Endodermal cell (in vitro differentiated cells): ENCODE measurements at places on chromosomes 4 and X. TPM values are rescaled to one million over a fixed set of nuclear protein-coding genes. Genes with fewer than 3 reads are reported as not detected.

The CXCL8 gene
- not detected in 3 replicates for total RNA-seq

- DNase-seq: no peak
Measured at GRCh38 chrX:24005028-24005427, 22.0 kb downstream of the KLHL15 start.

The ZNF157 gene
- total RNA-seq: 0.84 to 1.3 TPM (median 1.2 TPM) in 3 replicates

GRCh38 chr4:126582737-126583136 lies 1050.0 kb upstream of the INTU start:
- peak; percentile 69 for DNase-seq

The CPLX1 gene
- total RNA-seq: 1.0 to 1.5 TPM (median 1.2 TPM) in 3 replicates

- DNase-seq: no peak
Measured at GRCh38 chr4:52483186-52483890, 175.8 kb downstream of the USP46 start.

The ARHGEF6 gene
- 1.4 to 1.8 TPM (median 1.5 TPM) in 3 replicates for total RNA-seq

DNA sequence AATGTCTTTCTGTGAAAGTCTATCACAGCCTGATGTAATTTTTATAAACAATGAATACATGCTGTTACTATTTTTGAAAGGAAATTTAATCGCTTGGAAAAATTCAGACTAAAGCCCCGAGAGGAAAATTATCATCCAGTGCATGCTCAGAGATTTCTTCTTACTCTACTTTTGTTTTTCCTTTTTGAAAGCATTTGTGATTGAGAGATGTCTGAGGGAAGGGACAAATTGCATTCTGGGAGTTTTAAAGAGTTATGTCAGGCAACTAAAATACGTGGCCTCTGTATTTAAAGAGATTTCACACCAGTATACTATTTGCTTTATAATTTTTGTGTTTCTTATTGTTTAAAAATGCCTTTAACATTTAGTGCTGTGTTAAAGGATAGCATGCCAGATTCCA lies 1.4 kb upstream of the ZFX start:
- no peak for DNase-seq

DNA sequence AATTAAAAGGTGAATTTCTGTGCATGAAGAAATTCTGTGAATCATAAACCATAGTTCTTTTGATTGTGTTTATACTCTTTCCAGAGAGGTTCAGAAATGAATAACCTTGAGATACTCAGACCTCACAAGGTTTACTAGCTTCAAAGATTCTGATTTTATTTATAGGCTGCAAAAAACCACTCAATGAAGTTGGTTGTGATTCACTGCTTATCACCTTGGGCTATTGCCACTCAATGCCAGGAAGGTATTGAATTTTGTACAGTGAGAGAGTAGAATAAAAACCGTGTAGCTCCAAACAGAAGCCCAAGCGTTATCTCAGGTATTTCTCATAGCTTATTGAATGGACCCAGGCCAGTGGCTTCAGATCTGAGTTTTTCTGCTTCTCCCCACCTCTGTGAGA lies 118.7 kb downstream of the FHIP1A start:
- no peak for DNase-seq

- no peak for DNase-seq
Measured at GRCh38 chr4:133498149-133498548, 349.1 kb downstream of the PCDH10 start.

The PLAC1 gene
- total RNA-seq: not detected in 2 replicates

DNA sequence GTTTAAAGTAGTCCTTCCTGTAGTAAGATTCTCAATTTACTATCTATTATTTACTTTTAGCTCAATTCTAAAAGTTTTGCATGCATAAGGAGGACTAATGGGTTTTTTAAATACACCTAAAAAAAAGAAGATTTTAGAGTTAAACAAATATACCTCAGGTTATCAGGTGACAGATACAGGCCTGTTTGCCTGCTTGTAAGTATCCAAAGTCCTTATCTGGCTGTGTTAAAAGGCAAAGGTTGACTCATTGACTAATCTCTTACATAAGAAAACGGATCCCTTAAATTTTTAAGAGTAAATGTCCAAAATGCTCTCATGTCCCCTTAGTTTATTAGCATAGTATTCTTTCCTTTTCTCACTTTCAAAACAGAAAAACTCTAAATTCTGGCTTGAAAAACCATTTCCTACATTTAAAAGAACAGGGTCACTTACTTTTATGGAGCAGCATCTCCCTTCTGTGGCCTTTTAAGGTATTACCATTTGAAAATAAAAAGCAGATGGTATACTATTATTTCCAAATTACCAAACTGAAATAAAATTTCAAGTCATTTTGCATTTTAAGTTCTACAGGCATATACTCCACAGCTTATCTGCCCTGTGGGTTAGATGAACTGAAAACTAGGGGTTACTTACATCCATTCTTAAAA lies 4.5 kb downstream of the CBR4 start:
- DNase-seq: no peak

DNA sequence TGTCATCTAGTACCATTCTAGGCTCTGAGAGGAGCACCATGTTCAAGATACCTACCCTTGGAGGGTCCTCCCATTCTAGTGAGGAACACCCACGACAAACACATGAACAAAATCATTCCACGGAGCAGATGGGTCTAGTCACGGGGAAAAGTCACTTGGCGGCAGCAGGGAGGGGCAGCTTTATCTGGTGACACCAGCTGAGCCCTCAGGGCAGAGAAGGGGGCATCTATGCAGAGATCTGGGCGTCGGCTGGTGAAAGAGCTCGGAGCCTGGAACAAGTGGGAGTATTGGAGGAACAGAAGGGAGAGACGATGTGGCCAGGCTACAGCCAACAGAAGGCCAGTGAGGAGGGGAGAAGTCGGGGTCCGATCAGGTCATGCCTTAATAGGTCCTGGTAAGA lies 11.9 kb upstream of the PDHA1 start:
- no peak for DNase-seq
